ENCODE measurements at places on chromosomes 1 and 21. TPM values are rescaled to one million over a fixed set of nuclear protein-coding genes. Genes with fewer than 3 reads are reported as not detected.

Gene TRIM62
- 3.4 TPM for total RNA-seq

Gene COQ8A
- total RNA-seq = 28.1 TPM

Gene LRRN2
- total RNA-seq = 0.39 TPM

Gene HHAT
- 4.6 TPM for total RNA-seq

Gene TMPRSS3
- not detected for total RNA-seq

Gene ATP6V1G3
- not detected for total RNA-seq

Gene SLAMF8
- total RNA-seq = not detected

Gene TSPEAR
- total RNA-seq = not detected

Gene CYP4Z1
- 0.10 TPM for total RNA-seq

Gene DNAH14
- total RNA-seq = 4.0 TPM

Gene MEX3A
- total RNA-seq = 0.62 TPM

Gene C1orf185
- not detected for total RNA-seq

Gene TACSTD2
- total RNA-seq = not detected

All from cardiac ventricle fibroblast (primary cell).